ENCODE measurements at places on chromosomes 13 and 19.

DNA sequence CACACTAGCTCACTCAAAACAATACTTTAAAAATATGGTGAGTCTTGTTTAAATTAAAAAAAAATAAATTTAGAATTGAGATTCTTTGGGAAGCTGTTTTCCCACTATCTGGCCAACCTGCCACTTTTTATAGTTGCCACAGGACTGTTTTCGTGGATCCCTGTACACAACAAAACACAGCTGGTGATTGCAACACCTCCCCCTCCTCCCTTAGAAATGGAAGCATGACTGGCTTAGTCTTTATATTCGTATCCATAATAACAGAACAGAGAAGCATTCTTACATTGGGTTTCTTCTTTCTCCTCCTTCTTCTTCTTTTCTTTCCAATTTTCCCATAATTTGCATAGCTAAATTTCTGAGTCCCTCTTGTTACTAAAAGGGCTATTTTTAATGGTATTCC lies 79.5 kb upstream of the GJB6 start:
- no peak for DNase-seq

DNA sequence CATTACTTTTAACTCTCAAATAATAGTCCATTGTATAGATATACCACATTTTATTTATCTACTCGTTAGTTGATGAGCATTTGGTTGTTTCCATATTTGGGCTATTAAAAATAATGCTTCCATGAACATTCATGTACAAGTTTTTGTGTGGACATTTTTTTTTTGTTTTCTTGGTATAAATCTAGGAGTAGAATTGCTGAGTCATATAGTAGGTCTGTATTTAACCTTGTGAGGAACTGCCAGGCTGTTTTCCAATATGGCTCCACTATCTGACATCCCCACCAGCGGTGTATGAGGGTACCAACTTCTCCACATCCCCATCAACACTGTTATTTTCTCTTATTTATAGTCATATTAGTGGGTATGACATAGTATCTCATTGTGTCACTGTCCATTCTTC lies 143.1 kb downstream of the RAP2A start:
- DNase-seq: no peak

GRCh38 chr13:27172495-27172842 lies 858 bp upstream of the USP12 start:
- DNase-seq: peak; percentile 22

GRCh38 chr13:95784161-95784899 lies 107.4 kb downstream of the DNAJC3 start:
- DNase-seq: no peak

GRCh38 chr13:95937714-95938320 lies 115.4 kb downstream of the UGGT2 start:
- no peak for DNase-seq

DNA sequence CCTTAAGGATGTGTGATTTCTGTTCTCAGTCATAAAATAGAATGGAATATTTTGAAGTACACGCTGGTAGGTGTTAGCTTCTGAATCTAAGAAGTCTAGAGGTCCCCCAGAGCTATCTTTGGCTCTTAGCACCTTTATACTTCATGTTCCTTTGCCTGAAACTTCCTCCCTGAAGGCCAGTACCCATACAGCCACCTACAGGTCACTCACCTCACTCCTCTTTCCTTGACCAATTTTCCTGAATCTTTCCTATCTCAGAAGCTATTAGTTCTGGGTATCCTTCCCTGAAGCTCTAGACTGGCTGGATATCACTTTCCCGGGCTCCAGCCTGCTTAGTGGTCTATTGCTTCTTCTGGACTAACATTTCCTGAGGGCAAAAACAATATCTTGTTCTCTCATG lies 93.4 kb upstream of the EDNRB start:
- no peak for DNase-seq

DNA sequence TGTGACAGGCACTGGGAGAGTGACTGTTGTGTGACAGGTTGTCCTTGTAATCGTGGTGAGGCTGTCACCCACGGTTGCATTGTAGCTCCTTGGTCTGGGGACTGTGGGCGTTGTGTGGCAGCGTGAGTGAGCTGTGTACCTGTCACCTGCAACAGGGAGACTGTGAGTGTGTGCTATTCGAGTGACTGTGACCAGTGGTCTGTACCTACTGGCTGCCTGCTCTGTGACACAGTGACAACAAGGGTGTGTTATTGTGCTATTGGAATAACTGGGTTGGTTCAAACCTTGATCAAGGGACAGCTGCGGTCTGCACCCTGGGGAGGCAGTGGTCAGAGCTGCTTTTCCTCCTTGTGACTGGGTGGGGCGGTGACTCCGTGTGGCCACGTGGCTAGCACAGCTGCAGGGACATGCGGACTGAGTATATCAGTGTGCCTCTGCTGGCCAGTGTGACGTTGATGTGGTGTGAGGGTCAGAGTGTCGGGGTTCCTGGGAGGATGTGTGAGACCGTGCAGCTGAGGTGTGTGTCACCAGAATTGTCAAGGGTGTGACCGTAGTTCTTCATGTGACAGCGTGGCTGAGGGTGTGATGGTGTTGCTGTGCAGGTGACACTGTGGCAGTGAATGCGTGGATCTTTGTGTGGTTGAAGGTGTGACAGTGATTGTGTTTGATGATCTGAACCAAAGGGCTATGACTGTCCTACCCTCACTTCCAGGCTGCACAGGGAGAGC lies 10.1 kb upstream of the NFIX start:
- peak; percentile 59 for DNase-seq

- DNase-seq: no peak
Measured at GRCh38 chr19:39303373-39304184, 7.4 kb downstream of the IFNL1 start.

- DNase-seq: no peak
Measured at GRCh38 chr19:41206926-41207750, 11.9 kb upstream of the AXL start.

DNA sequence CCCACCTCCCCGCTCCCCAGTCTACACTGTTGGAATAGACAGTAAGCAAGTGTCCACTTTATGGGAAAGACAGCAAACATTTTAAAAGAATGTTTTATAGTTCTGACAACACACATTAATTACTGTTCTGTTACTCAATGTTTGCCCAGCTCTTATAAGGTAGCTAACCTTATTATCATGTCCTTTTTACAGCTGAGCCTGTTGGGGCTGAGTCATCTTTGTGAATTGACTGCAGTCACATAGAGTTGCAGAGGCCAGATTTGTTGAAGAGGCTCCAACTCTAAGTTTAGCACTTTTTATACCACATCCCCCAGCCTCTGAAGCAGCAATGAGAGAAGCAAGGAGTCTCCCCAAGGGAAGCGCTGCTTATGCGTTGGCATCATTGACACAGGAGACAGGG lies 76.2 kb downstream of the C13orf42 start:
- no peak for DNase-seq

All from CD4-positive, alpha-beta T cell treated with Interferon gamma for 1 hour (primary cell).